Urothelium cell line (cell line): ENCODE measurements at places on chromosomes 2 and 18.

DNA sequence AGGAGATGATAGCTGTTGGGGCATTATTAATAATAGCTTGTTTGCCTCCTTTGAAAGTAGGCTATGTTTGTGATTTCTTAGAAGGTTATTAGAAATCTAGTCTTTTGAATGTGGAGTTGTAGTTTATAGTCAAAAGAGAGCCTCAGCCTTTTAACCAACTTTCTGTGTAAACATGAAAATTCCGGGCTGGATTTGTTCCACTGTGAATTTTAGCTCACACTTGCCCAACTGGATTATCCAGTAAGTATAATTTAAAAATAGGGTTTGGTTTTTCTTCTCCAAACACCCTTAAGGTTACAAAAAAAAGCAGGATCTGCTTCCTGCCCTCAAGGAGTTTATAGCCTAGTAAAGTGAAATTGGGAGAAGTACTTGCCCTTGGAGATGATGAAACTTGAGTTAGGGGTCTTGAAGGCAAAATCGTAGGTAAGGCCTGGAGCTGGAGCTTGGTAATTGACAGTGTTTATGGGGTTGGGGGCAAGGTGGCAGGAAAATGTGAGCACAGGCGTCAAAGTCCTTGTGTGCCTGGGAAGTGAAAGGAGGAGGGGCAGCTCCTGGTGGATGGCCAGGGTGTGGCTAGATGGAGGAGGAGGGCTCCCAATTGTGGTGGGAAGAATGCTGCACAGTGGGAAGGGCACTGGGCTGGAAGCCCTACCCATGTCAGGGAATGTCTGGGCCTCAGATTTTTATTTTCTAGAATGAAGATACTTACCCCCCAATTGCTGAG lies 21.3 kb downstream of the ITGA6 start:
- DNase-seq, result no peak

- no peak for DNase-seq
Observed at GRCh38 chr2:54866868-54867267, 143.4 kb downstream of the EML6 start.

- no peak for DNase-seq
Observed at GRCh38 chr2:20370191-20370590, 19.5 kb upstream of the PUM2 start.

DNA sequence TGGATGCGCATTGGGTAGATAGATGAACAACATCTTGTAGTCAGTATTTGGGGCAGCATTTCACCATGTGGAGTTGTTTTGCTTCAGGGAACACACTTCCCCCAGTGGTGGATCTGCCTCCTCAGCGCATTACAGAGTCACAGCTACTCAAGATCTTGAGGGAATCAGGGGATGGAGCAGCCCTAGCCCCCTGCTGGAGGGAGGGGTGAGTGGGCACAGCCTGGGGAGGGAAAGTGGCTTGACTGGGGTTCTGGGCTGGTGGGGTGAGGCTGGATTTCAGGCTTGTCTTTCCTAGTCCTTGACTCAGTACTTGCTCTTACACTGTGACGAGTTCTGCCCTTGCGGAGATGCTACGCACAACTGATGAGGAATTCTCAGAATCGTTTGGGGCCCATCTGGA lies 271.0 kb upstream of the HS6ST1 start:
- DNase-seq, result no peak

- peak; percentile 65 for DNase-seq
Observed at GRCh38 chr2:127100251-127101047, 6.5 kb downstream of the BIN1 start.
